ENCODE measurements at places on chromosomes 1 and 21.

DNA sequence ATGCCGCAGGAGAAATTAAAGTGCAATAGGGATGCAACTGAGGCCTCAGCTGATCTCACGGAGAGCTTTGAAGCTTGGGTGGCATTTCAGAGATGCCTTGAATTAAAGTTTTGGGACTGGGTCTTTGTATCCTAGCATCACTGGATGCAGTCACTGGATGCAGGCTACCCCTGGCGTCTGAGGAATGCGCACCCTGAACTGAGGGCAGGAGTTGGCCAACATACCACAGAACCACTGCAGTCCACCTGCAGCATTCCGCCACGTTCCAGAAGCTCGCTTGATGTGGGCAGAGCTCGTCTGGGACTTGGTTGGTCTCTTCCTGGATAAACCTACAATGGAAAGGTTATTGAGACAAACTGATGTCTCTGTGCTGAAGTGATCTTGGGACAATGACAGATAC, 34.1 kb upstream of the IGSF5 start:
- no peak for DNase-seq

- no peak for DNase-seq
These were observed 104.0 kb downstream of the PBX1 start for GRCh38 chr1:164662955-164663354.

GRCh38 chr1:2067981-2068380, 17.8 kb downstream of the PRKCZ start:
- no peak for DNase-seq

GRCh38 chr1:113734357-113735055, 24.8 kb downstream of the PHTF1 start:
- no peak for DNase-seq

GRCh38 chr21:26307640-26308039, 137.1 kb upstream of the APP start:
- no peak for DNase-seq

- DNase-seq = no peak
These were observed 56.4 kb upstream of the RGS7 start for GRCh38 chr1:241413386-241413785.

- no peak for DNase-seq
These were observed 25.8 kb upstream of the SIPA1L2 start for GRCh38 chr1:232655746-232656085.

DNA sequence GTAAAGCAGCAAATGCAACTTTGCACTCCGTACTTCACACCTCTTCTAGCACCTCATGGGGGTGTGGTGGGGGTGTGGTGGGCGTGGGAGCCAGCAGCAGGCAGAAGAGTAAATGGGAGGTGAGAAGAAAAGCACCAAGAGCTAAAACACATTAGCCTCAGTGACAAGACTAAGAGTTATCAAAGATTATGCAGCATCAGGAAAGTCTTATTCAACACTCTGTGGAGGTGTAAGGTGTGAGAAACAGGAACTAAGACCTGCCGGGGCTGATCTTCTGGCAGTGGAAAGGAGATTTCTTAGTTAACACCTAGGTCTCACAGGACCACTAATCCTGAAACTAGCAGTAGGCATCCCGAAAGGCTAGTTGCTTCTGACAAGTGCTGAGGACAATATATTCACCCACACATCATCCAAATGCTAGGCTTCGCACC, 9.9 kb downstream of the TGFBR3 start:
- no peak for DNase-seq

DNA sequence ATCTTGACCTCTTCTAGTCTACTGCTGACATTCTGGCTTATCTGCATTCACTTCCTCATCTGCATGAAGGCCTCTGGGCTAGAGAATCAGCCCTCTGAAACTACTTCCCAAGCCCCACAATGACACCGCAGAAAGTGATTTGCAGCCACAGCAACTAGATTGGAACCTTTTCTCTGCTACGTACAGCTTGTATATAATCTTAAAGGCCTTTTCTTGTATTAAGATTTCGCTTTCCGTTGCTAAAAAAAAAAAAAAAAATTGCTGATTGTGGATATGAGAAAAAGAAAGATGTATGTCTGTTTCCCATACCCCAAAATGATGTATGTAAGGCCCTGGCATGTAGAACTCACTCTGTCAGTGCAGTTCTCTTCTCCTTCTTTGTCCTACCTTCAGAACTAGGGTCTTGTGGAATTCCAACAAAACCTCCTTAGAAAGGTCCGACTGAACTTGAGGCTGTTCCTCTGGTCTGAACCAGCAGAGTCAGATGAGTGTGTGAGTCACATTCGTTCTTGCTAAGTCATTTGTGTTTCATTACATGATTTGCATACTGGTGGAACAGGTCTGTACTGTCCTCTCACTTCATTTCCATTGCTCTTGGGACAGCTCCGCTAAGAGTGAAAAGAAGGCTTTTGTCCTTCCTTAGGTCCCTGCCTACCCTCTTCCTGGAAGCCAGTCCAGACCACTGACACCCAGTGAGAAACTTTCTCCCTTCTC, 62.7 kb downstream of the PLPP3 start:
- peak; percentile 25 for DNase-seq

- DNase-seq = no peak
These were observed 18.2 kb downstream of the RHBG start for GRCh38 chr1:156386949-156387869.

DNA sequence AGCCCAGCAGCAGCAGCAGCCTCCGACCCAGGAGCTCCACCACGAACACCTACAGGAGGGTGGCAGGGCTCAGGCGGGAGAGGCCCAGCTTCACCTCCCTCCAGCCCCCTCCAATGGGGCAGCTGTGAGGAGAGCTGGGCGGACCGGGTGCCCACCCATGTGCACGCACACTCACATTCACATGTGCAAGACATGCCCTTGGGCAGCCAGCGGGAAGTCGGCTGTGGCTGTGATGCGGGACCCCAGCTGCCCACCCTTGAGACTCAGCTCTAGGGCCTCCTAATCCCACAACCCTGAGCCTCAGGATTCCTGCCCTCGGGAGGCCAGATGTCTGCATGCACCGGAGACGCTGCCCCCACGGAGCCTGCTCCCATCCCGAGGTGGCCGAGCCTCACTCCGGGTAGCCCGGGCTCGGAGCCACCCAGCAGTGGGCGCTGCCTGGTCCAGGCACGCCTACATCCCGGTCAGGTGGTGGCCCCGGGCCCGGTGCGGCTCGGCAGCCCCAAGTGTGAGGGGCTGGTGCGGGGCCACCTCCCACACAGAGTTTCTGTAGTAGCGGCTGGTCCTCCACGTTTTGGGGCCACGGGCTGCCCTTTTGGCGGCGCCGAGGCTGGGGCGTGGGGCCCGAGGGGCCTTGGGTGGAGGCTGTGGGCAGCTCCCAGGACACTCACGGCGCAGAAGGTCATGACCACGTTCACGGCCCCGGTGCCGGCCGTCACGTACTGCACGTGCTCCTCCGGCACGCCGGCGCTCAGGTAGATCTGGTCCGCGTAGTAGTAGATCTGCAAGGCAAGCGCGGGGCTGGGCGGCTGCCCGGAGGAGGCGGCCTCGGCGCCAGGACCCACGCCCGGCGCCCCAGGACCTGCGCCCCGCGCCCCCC, 12.9 kb upstream of the SLC2A7 start:
- no peak for DNase-seq

DNA sequence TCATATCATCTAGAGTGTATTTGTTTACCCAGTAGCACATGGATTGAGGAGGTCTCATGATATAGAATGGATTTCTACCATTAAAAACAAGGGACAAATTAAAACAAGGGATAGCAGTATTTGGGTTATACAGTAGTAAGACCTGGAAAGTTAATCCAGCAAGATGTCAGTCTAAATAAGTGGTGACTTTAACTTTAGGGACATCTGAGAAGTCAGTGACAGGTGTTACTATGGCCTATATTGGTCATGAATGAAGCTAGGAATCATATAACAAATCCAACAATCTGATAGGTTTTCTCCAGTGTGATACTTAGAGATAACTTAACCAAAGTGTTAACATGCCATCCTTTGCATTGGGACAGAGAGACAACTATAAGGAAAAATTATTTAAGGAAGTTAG, 42.7 kb upstream of the DHCR24 start:
- DNase-seq = no peak

DNA sequence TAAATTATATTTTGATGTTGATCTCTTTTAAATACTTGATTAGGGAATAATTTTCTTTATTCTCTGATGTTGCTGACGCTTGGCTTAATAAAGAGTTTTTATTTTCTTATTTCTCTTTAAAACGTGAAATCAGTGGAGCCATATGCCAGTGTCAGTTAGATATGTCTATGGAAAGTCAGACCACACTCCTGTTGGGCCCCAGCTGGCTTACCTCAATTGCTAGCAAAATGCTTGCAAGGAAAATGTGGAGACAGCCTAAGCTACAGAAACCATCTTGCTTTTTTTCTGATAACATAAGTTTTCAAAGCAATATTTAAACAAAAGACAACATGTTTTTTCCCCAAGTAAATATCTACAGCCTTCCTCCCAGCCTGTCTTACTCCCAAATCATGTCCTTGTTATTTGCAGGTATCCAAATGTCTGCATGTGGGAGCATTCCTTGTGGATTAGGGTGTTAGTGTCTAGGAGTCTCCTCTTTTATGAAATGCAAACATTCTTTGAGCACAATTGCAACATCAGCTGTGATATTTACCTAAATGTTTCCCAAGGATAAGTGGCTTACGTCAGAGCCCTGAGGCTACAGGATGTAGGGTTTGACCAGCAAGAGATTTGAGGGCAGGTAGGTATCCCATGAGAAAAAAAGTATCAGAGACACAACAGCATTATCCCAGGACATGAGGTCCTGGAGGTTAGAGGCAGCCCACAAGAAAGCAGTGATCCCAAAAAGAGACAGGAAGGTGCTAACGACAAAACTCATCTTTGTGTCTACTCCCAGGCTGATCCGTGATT, 117.2 kb upstream of the KCNJ15 start:
- DNase-seq = no peak

DNA sequence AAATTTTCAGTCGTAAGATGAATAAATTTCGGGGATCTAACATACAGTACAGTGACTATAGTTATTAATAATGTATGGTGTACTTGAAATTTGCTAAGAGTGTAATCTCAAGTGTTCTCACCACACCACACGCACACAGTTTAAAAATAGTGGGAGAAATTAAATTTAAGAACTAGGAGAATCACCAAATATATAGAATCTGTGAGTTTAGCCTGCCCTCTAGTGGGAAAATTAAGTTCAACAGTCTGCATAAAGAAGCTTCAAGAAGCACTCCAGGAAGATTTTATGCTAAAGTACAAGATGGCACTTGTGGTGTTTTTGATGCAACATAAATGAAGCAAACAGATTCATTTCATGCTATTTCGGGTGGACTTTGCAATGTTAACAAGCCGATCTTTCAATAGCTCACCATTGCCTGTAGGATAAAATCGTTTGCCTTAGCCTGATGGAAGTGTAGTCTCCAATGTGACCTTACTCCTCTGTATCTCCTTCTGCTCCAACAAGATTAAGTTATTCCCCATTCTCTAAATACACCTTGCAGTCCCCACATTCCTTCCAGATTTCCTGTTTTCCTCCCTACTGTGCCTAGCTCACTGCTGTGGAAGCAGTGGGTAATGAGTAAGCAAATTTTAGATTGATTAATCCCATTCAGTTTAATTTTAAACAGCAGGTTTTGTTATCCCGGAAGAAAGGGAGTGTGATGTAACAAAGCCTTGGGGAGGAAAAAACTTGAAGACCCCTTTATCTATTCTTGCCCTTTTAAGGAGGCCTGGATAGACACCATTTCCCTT, 8.7 kb upstream of the PIK3C2B start:
- DNase-seq = no peak

DNA sequence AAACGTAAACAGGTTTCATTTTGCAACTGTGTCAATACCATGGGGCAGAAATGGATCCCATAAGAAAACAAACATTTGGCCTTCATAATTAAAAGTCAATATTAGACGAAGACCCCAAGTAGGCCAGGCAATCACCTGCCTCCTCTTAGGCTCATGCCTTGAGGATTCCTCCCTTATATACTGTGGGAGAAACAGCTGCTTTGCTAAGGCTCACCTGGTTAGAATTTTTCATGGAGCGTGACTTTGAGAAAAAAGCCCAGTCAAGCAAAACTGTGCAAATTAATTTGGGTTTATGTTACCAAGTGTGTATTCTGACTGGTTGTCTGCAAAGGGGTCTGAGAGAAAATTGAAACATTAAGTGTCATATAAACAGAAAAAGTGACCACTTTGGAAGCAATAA, 605.3 kb upstream of the USP24 start:
- no peak for DNase-seq

DNA sequence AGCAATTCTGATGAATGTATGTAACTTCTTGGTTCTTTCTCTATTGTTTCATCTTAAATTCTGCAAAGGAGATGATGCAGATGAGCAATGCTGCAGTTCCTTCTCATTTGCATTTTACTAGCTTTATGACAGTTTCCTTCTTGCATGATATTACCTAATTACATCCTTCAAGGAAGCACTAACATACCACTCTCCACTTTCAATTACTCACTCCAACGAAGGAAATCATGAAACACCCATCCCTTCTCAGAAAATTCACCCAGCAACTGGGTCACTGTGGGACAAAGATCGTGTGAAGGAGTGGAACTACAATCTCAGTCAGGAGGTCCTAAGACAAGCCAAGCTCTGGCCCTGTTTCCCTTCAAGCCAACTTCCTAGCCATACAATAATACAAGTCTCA, 142.3 kb downstream of the CHD1L start:
- DNase-seq = no peak

DNA sequence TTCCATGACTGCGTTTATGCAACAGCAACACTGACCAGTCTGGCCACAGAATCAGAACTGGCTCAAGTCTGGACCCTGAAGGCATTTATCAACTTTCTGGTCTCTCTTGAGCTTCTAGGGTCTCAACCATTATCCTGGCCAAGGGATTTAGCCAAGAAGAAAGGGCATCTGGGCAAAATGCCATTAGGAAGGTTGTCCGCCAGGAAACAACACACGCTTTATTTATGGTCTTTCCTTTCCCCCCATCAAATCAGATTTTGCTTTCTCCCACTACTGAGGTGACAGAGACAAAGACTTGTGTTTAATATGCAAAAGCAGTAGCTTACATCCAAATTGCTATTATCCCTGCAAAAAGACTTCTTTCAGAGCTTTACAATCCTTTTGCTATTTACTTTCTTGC, 81.6 kb upstream of the PPP2R5A start:
- no peak for DNase-seq

- DNase-seq = no peak
These were observed 10.1 kb downstream of the PLEKHA6 start for GRCh38 chr1:204349602-204350001.

DNA sequence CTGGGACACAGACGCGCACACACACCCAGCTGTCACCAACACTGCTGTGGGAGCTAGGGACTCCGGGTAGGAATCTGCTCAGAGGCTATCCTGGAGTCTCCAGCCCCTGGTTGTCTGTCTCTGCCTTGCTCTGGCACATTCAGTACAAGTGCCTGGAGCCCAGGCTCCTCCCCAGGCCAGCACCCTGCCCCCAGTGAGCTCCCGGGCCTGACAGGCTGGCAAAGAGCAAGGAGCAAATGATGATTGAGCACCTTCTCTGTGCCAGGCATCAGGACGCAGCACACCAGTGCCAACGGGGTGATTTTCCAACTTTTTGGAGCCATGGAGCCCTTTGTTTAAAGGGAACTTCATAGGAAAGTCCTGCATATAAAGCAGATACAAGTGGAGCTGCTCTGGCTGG, 6.5 kb downstream of the CNTN2 start:
- DNase-seq = no peak

GRCh38 chr1:181073638-181074037, 14.9 kb upstream of the IER5 start:
- DNase-seq = no peak

- DNase-seq = no peak
These were observed 11.5 kb upstream of the SRP9 start for GRCh38 chr1:225765982-225766674.

GRCh38 chr1:91650764-91651163, 150.1 kb downstream of the CDC7 start:
- no peak for DNase-seq
